ENCODE measurements at places on chromosomes 3 and 15.

GRCh38 chr3:123719862-123720453, 135.1 kb upstream of the HACD2 start:
- no peak for DNase-seq

- no peak for DNase-seq
Measured at GRCh38 chr3:153373606-153374005, 211.6 kb downstream of the RAP2B start.

GRCh38 chr3:138786788-138787271, 47.9 kb downstream of the PIK3CB start:
- peak; percentile 69 for DNase-seq

- no peak for DNase-seq
Measured at GRCh38 chr3:94714194-94714593, 651.3 kb downstream of the NSUN3 start.

DNA sequence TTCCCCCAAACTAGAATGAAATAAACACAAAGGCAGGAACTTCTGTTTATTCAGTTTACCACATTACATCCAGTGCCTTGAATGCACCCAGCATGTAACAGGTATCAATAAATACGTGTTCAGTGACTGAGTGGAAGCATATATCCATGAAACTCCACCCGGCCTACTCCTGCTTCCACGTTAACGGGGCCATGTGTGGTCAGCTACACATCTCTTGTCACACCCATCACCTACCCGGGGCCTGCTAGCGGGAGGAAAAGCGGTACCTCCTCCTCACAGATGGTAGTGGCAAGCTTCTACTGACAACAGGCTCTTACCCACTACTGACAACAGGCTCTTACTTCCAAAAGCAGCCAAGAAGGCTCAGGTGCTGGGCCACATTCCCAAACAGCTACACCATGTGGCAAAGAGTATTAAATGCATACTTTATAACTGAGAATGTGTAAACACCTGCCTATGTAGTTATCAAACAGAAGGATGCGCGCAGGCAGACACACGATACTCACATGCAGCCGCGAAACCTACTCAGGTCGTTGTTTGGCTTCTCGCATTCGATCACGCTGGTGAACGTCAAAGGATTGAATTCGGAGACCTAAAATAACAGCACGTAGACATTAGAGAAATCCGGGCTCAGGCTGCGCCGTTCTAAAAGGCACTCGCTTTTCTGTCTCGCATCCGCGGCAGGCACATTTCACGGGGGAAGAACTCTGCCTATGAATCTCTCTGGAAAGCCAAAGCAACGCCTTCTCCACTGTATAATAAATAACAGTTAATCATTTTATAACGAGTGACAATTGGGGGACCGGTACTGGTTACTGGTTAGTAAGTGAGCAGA, 127.4 kb downstream of the ATP10A start:
- DNase-seq, result peak; percentile 3

GRCh38 chr3:195030791-195031321, 240.1 kb downstream of the XXYLT1 start:
- DNase-seq, result no peak

- DNase-seq, result no peak
Measured at GRCh38 chr3:171832989-171833388, 10.2 kb upstream of the TMEM212 start.
